T-helper 17 cell (primary cell): ENCODE measurements at places on chromosomes 16 and 17. TPM values are rescaled to one million over a fixed set of nuclear protein-coding genes. Genes with fewer than 3 reads are reported as not detected.

GRCh38 chr17:28370035-28370743 is at the start of gene VTN:
TSS of gene VTN (minus strand) at chr17:28370307. CDS start at chr17:28370203, 104 bp downstream.
- peak within 1 kb of the TSS; percentile 85 for H3K27ac ChIP-seq
- no peak for DNase-seq
- peak within 1 kb of the TSS; percentile 97 for H3K4me3 ChIP-seq
- H3K36me3 ChIP-seq, result no peaks in the 10 kb centered on the region
- H3K4me1 ChIP-seq, result peaks cover 13% of the 10 kb centered on the region
- no peaks in the 10 kb centered on the region for H3K27me3 ChIP-seq

DNA sequence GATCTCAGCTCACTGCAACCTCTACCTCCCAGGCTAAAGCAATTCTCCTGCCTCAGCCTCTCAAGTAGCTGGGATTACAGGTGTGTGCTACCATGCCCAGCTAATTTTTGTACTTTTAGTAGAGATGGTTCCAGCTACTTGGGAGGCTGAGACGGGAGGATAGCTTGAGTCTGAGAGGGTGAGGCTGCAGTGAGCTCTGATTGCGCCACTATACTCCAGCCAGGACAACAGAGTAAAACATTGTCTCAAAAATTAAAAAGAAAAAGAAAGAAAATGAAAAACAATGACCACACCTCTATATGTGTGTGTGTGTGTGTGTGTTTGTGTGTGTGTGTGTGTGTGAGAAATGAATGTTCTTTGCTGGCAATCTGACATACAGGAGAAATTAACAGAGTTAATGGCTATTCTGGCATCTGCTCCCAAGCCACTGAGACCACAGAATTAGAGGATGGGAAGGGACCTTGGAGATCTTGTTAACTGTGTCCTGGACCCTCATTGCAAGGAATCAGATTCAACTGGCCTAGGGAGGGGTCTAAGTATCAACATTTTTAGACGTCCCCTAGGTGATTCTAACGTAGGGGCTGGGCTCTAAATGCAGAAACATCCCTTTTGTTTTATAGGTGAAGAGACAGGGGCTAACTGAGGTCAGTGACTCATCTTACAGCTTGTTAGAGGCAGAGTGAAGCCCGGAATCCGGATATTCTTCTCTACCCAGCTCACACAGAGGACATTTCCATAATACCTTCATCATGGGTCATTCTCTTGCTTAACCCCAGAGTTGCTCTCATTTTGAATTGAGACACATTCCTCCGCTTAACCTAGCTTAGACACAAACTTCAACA is 16.4 kb upstream of the MARCHF10 start:
- peaks cover 19% of the 10 kb centered on the region for H3K27me3 ChIP-seq
- no peak overlapping the region for H3K4me3 ChIP-seq
- H3K36me3 ChIP-seq, result peaks cover 2% of the 10 kb centered on the region
- DNase-seq, result no peak
- H3K4me1 ChIP-seq, result peaks cover 6% of the 10 kb centered on the region
- H3K27ac ChIP-seq, result no peak overlapping the region

- H3K36me3 ChIP-seq, result peaks cover 8% of the 10 kb centered on the region
- DNase-seq, result no peak
- peaks cover 6% of the 10 kb centered on the region for H3K4me1 ChIP-seq
- no peak overlapping the region for H3K4me3 ChIP-seq
- H3K27me3 ChIP-seq, result no peaks in the 10 kb centered on the region
Observed at GRCh38 chr17:72943826-72944689, 148.4 kb downstream of the SLC39A11 start.

- no peak overlapping the region for H3K27ac ChIP-seq
- peaks cover 11% of the 10 kb centered on the region for H3K27me3 ChIP-seq
- H3K36me3 ChIP-seq, result no peaks in the 10 kb centered on the region
- no peak overlapping the region for H3K4me3 ChIP-seq
Observed at GRCh38 chr17:68870161-68870826, 84.9 kb downstream of the ABCA8 start.

DNA sequence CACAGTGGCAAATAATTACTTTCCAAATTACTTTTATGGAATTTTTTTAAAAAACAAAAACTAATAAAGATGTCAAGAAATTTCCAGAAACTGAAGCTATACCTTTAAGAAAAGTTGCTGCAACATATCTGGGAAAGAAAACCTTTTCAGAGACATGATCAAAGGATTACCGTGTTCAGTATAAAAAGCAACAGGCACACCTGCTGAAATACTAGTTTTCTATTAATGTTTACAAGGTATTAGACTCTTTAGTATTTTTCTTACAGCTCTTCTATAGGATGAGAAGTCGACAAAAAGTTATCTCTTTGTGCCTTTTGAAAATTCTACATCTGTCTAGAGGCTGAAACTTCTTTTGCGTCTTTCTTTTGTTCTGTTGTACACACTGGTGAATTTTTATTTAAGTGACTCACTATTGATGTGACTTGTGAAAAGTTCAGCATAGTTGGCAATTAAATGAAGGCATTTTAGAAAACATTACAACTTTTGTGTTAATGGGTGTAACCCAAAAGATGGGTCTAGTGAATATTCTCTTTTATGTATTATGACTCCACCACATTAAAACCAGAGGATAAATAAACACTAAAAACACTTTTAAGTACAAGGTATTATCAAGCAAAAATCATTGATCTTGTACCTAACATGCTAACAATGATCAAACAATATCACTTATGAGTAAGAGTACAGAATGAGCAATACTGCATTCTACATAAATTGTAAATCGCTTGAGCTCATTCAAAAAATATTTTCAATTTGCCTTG is 23.8 kb downstream of the NACA2 start:
- H3K4me3 ChIP-seq, result no peak overlapping the region
- H3K4me1 ChIP-seq, result no peaks in the 10 kb centered on the region
- no peak overlapping the region for H3K27ac ChIP-seq
- H3K36me3 ChIP-seq, result no peaks in the 10 kb centered on the region
- H3K27me3 ChIP-seq, result peaks cover 8% of the 10 kb centered on the region

DNA sequence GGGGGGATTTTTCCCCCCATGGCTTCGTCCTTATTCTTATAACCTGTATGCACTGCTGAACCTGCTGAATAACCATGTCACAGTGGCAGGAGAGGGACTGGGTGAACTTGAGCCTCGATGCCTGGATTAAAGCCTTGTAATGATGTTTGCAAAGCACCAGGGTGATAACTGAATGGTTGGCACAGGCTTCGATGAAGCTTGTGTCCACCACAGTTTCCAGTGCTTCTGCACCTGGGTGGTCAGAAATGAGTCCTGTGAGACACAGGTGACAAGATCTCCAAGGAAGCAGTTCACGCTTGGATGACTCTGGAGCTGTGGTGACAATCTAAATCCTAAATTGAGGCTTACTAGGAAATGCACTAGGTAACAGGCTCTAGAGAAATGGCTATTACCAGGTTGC is 729.3 kb downstream of the MAF start:
- peaks cover 12% of the 10 kb centered on the region for H3K4me1 ChIP-seq
- peak overlapping the region; percentile 79 for H3K27ac ChIP-seq
- no peaks in the 10 kb centered on the region for H3K36me3 ChIP-seq
- H3K27me3 ChIP-seq, result no peaks in the 10 kb centered on the region
- no peak overlapping the region for H3K4me3 ChIP-seq

GRCh38 chr17:80876950-80877728 is 114.5 kb upstream of the CHMP6 start:
- H3K36me3 ChIP-seq, result peaks cover 4% of the 10 kb centered on the region
- H3K27me3 ChIP-seq, result no peaks in the 10 kb centered on the region
- peaks cover 21% of the 10 kb centered on the region for H3K4me1 ChIP-seq
- peak overlapping the region; percentile 81 for H3K4me3 ChIP-seq
- DNase-seq, result no peak

SULT1A4 gene
- total RNA-seq, result 1.7 TPM

APPBP2 gene
- 17.5 TPM for total RNA-seq

FGF11 gene
- 2.0 TPM for total RNA-seq

PLK1 gene
- 1.7 TPM for total RNA-seq

RNF222 gene
- total RNA-seq, result 0.62 TPM

NPIPB6 gene
- 3.2 TPM for total RNA-seq
